ENCODE measurements at places on chromosomes 2 and 18.

DNA sequence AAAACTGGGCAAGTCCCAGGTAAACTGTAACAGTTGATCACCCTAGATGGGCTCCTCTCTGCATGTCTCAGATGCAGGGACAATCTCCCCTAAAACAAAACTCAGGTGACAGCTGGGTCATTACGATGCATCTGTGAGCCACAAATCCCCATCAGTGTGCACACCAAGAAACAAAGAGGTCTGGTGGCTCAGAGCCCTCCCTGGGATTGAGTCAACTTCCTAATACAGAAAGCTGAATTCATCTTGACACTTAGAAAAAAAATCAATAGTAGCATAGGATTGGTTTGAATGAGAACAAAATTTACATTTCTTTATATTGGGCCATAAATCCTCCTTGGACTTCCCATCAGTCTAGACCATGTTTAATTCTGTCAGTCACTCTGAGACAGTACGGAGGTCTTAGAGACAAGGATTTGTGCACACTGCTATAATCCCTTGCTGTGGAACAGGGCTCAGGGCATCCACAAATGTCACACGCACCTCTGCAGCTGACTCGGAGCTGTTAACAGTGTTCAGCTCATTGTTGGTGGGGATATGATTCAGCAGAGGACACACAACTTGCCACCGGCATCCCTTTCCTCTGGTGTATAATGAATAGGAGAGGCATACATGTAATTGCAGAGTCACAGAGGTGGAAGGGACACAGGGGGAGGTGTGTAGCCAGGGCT lies 44.5 kb upstream of the DAPL1 start:
- no peak for DNase-seq

GRCh38 chr2:176092270-176093144 lies at the start of gene HOXD13:
Gene HOXD13, plus strand, starts transcription at chr2:176092721. Its CDS starts 170 bp downstream, at chr2:176092891.
- DNase-seq = no peak

GRCh38 chr2:195094330-195094729 lies 562.7 kb upstream of the SLC39A10 start:
- DNase-seq = no peak

DNA sequence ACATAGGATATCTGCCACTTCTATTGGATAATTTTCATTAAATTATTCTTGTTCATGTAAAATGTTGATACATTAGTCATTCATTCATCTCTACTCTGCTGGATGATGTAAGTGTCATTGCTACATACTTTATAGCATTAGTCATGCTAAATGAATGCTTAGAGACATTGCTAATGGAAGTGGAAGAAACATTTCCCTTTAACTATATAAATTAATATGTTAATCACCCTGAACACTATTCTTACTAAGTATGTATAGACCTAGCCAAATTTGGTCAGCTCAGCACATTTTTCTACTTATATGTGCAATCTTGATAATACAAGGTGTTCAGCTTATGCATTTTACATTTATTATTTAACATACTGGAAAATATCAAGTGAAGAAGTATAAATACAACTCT lies 160.2 kb downstream of the DPP4 start:
- DNase-seq = no peak

DNA sequence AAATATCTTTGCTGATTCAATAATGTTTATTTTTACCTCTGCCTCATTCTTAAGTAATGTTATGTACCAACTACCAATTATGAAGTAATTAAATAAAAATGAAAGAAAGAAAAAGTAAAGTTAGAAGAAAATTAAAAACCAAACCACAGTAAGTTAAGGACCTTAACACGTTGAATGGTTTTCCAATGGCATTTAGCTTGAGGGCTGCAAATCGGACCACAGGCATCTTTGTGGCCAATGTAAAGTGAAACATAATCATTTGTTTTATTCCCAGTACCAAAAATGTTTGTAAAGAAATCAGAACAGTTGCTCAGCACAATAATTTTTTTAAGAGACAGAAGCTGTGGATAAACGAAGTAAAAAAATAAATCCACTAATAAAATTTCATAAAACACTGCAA lies 1455.5 kb upstream of the ZEB2 start:
- DNase-seq = no peak

All from Karpas-422 (cell line).